ENCODE measurements at places on chromosomes 4 and X.

DNA sequence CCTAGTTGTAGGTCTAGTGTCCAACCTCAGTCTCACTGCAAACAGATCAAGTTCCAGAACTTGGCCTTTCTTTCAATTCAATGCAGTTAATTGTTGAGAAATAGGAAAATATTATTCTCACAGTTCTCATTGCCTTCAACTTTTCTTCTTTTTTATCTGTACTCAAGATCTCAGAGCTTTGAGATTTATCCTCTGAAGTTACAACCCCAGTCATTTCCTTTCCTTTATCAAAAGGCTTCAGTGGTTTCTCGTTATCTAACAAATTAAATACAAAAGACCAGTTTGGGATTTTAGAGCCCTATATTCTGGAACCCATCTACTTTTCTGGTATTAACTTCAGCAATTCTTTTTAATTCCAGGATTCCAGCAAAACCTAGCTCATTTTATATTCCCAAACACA lies 130.2 kb downstream of the TMA16 start:
- no peak for DNase-seq

DNA sequence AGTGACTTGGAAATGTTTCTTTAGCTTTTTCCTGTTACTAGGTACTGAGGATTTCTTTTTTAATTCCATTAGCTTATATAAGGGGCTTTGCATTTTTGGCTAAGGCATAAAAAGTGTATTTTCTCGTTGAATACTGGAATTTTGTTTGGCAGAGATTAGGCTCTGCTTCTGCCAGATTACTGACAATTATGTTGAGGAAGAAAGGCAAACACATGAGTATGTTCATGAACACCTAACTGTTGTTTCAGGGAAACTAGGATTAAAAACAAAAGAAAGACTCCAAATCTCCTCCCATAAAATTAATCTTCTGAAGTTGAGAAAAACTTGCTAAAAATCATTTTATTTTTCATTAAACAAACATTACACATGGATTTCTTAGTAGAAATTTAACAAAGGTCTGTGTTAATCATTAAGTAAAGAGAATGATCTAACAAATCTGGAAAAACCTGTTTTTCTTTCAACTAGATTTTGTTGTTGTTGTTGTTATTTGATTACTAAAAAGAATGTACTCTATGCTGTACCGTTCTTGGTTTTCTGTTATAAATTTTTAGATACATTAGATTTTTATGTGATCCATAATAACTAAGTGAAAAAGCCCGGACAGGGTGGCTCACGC lies 43.3 kb upstream of the STAG2 start:
- DNase-seq: no peak

GRCh38 chr4:184906480-184907097 lies 80.8 kb upstream of the ACSL1 start:
- DNase-seq: no peak

GRCh38 chrX:148466292-148466691 lies 34.1 kb upstream of the AFF2 start:
- no peak for DNase-seq

GRCh38 chr4:11497212-11497806 lies 68.6 kb upstream of the HS3ST1 start:
- no peak for DNase-seq
